Femur (tissue), 1 donor: ENCODE measurements at places on chromosomes 2 and 18.

DNA sequence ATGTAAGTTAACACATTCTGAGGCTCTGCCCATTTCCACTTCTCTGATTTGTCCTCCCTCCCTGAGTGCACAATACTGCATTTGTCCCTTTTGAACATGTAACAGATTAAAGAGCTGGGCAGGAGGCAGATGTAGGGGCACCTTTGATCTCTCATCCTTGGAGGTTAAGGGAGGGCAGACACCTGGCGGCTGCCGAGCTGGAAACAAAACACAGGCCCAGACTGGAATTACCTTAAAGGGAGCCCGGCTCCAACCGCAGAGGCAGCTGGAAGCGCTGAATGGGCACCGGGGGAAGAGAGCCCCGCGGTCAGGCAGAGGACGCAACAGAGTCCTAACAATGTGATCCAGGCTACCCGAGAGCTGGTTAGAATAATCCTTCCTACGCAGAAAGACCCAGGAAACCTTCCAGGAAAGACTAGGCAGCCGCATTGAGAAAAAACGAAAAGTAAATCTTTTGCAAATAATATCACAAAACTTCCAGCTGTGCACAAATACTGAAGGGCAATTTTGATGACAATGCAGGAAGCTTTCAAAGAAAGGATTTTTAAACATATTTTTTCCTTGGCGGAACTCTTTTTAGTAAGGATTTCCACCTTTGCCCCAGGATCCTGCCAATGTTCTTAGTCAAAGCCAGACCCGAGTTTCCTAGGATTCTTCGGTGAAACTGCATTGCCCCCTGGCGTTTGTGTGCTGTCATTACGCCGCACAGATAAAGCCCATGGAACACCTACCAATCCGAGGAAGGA is 216.0 kb downstream of the TGIF1 start:
- DNase-seq = peak; percentile 89

DNA sequence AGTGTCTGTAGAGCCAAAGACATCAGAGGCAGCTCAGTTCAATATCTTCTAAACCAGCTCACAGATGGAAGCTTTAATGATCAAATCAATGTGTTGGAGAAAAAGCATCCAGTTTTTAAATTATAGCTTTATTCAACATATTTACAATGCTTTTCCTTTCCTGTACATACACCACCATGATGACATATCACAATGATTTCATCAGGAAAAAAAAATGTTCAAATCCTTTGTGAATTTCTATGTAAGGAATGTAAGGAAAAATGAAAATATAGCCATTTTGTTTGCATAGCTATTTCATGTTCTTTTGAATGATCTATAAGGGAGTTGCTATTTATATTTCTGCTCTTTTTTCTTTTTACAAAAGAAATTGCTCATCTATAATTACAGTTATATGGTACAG is 134.7 kb upstream of the CDH20 start:
- DNase-seq = no peak

DNA sequence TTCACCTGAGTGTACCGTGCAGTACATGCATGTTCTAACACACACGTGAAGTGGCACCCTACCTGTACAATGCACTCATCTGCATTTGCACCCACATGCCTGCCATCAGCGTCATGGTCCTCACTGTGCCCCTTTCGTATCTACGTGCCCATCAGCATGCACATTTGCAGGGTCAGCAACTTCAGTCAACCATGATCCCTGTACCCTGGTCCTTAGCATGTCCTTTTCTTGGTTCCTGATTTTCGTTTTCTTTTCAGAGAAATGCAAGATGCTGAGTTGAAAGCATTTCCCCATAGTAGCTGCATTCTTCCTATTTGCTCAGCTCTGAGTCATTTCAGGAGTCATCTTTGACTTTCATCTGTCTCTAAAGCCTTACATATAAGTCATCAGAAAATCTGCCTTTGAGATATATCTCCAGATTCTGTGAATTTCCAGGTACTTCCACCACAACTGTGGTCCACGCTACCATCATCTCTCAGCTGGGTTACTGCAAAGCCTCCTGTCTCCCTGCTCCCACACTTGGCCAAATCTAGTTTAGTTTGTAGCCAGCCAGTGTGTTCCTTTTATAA is 14.7 kb upstream of the PUM2 start:
- DNase-seq = no peak

GRCh38 chr18:78517973-78518372 is 461.6 kb upstream of the SALL3 start:
- DNase-seq = no peak

- DNase-seq = no peak
Observed at GRCh38 chr2:202608142-202608852, 26.5 kb upstream of the FAM117B start.
